ENCODE measurements at places on chromosomes 6 and 20.

GRCh38 chr20:34072778-34073177 lies 39.3 kb downstream of the EIF2S2 start:
- DNase-seq = no peak

DNA sequence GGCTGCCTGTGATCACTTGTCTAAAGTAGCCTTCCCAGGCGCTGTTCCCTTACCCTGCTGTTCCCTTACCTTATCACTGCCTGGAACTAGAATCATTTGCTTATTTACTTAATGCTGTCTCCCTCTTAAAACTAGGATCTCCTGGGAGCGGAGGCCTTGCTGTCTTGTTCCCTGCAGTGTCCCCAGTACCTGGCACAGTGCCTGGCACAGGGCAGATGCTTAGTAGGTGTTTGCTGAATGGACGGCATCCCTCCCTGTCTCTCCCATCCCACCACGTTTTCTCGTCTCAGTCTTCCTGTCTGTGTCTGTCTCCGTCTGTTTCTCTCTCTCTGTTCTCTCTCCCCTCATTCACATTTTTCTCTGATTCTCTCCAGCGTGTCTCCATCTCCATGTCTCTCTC lies 99.9 kb upstream of the MYL9 start:
- DNase-seq = no peak

DNA sequence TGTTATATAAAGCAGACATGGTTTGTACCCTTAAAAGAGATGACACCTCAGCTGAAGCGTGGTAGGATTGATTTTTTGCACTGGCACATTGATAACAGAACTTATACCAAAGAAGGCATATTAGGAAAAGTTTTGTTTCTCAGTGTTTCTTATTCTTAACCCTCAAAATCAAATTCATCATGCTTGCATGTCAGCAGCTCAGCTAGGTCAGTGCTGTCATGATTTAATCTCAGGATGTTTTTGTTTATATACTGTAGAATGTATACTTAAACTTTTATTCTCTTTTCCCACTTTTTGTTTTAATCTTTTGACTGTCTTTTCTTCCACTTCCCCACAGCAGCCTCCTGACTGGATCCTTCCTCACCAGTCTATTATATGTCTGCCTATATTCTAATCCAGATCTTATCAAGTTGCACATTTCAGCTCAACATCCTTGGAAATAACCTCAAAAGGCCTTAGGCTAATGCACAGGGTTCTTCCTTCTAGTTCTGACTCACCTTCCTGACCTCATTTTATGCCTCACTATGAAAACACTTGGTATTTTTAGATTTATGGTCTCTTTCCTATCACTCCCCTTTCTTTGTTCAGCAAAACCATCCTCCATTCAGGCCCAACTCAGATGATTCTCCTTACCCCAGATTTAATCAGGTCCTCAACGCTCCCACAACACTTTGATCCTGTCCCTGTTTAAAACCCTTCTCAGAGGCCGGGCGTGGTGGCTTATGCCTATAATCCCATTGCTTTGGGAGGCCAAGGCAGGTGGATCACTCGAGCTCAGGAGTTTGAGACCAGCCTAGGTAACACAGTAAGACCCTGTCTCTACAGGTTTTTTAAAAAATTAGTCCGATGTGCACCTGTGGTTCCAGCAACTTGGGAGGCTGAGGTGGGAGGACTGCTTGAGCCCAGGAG lies 7.2 kb downstream of the HEBP2 start:
- no peak for DNase-seq

- DNase-seq = no peak
Observed at GRCh38 chr6:105688573-105688972, 285.7 kb upstream of the PREP start.

- DNase-seq = no peak
Observed at GRCh38 chr6:40054602-40055001, 120.3 kb upstream of the MOCS1 start.

- no peak for DNase-seq
Observed at GRCh38 chr6:144588697-144589325, 303.7 kb downstream of the UTRN start.

- DNase-seq = no peak
Observed at GRCh38 chr6:46023216-46023915, 7.7 kb upstream of the CLIC5 start.

DNA sequence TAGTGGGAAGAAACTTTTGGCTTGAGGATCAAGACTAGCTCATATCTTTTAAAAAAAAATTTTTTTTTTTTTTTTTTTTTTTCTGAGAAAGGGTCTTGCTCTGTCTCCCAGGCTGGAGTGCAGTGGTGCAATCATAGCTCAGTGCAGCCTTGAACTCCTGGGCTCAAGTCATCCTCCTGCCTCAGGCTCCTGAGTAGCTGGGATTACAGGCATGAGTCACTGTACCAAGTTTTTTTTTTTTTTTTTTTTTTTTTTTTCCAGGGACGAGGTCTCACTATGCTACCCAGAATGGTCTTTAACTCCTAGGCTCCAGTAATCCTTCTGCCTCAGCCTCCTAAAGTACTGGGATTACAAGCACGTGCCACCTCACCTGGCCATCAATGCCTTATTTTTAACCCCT lies 27.9 kb downstream of the GCLC start:
- DNase-seq = no peak

GRCh38 chr6:112017169-112017568 lies 36.7 kb upstream of the CCN6 start:
- DNase-seq = peak; percentile 74

- DNase-seq = no peak
Observed at GRCh38 chr6:129498950-129499842, 210.8 kb downstream of the ARHGAP18 start.

DNA sequence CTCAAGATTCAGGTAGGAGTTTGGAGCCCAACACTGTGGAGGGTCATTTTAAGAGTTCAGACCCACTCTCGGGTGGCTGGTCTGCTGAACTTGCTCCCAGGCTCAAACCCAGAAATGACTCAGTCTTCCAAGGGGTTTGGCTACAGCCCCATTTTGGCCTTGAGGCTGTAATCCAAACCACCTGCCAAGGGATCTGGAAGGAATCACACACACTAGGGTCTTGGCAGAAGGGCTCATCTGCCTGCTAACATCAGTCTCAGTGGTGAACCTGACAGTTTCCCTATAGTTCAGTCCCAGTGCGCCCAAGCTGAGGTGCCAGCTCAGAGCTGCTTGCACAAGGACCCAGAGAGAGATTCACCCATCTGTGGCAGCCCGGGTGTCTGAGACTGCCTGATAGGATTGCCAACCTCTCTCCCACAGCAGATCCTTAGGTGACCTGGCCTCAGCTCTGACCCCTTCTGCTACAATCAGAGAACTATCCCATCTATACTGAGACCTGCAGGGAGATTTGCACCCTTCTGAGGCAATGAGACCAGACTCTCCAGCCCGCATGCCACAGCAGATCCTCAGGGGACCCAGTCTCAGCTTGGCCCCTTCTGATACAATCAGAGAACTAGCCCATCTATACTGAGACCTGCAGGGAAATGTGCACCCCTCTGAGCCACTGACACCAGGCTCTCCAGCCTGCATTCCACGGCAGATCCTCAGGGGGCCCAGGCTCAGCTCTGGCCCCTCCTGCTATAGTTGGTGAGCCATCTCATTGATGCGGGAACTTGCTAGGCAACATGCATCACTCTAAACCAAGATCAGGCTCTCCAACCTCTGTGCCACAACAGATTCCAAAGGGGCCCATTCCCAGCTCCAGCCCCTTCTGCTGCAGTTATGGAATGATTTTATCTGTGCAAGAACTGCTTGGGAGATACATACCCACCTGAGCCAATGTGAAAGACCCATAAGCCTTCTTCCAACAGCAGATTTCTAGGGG lies 48.2 kb downstream of the THBS2 start:
- DNase-seq = no peak

- no peak for DNase-seq
Observed at GRCh38 chr6:26427451-26427809, 12.9 kb upstream of the BTN3A3 start.

DNA sequence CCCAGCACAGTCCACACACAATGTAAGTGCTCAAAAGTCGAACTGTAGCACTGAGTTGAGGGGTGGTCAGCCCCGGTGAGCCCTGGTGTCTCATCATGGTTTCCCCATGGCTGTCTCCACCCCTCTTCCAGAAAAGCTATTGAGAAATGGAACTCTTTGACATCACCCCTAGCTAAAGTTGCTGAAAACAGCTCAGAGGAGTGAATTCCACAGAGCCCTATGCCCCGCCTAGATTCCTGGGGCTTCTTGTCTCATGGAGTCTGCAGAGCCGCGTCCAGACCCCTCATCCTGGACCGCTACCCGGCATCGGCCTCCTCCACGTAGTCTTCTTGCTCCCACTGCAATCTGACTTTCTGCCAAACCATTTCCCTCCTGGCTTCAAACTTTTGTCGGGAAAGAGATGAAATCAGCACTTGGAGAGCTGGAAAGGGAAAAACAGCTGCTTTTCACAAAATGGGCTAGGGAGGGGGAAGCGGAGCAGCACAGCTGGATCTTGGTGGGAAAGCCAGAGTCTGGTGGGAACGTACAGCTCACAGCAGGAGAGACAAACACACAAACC lies 132.2 kb downstream of the SNX5 start:
- DNase-seq = no peak

- no peak for DNase-seq
Observed at GRCh38 chr6:105677671-105678475, 275.0 kb upstream of the PREP start.

DNA sequence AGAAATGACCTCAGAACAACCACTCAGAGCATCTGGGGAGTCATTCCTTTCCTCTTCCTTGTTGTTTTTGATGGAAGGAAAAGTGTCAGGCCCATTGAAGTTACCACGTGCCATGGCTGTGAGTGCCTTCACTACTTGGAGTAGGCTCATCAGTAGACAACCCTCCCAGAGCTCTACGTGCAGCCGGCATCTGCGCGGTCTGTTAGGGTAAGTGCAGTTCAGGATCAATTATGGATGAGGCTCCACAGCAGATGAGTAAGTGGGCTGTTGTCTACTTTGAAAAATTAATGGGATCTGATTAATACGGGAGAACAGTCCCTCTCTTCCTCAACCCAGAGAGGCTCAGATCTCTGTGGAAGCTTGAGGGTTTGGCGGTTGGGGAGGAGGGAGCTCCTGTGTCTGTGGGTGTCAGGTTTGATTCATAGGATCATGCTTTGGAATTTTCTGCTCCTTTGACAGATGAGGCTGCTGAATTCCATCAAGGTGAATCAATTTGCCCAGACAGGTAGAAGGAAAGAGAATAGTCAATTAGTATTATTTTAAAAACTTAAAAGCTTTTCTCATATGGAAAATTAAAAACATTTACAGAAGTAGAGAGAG lies 93.8 kb upstream of the TOX2 start:
- no peak for DNase-seq

DNA sequence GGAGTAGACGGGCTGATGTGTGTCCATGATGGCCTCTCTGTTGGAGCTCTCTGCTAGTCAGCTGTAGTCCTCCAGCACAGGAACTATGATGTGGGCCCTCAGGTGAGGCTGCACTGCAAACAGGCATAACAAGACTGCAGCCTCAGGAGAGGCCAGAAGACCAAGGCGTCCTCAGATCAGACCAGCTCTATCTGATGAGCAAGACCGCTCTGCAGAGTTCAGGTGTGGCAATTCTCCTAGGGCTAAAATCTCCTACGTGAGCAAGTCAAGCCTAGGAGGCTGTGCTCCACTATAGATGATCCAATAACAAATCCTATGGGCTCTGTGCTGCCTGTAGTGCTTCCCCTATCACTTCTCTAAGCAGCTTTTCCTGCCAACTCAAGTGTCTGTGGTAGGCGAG lies 633.4 kb upstream of the SYNCRIP start:
- no peak for DNase-seq

Data from activated effector memory CD4-positive, alpha-beta T cell treated with anti-CD3 and anti-CD28 coated beads, Interleukin-2, amount 50 U/mL, for 16 hours (primary cell).